IPS DF 6.9 (cell line): ENCODE measurements at places on chromosomes 1 and 21.

DNA sequence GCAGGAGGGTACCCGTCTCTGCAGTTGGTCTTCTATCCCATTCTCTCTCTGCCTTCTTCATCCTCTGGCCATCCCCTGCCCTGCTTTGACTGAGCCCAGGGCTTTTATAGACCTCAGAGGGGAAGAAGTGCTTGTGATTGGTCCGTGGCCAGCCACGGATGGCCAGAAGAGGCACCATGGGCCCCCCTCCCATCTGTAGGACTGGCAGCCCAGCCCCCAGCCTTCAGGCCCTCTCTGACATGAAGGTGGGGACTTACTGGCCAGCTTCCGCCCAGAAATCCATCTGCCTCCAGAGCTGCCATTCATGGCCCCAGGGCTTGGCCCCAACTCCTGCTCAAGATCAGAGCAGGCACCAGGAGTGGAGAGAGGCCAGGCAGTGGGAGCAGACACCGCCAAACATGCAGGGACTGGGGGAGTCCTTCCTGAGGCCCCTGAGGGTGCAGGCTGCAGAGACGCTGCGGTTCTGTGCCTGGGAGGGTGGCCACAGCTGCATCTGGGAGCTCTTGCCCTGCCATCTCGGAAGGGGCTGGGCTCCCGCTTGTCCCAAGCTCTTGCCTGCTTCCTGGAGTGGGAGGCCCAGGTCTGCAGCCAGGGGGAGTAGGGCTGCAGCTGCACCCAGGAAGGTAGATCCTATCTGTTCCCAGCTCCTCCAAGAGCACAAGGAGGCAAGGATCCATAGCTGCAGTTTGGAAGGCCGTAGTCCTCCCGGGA is 698.6 kb upstream of the B3GALT2 start:
- DNase-seq = no peak

GRCh38 chr1:169594391-169594790 is 8.1 kb upstream of the F5 start:
- DNase-seq = no peak

DNA sequence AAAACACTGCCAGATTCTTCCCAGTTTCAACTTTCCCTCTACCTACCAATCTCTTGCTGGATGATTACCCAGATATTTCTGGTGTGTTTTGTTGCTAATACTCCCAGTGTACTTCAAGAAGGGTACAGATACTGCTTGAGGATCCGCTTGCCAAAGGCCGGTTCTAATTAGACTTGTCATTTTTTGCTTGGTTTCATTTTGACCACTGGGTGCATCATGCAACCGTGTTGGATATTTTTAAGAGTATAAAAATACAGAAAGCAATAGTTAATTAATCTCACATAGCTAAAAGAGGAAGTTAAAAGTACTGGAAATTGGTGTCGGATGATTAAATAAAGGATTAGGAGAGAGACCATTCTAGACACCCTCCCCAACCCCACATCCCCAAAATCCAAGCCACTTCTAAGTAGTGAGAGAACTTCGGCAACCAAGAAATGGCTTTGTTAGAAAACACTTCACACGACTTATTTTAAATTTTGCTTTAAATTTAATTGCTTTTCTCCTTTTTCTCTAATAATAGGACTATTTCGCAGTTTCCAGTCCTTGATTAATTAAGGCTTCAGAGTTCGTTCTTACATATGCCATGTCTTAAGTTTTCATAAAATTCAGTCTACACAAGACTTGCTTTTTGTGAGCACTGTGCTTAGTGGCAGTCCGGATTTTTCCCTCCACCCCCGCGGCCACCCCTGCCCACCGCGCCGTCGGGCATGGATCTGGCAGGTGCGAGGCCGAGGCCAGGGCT is 2.5 kb upstream of the CDKN2C start:
- DNase-seq = no peak

GRCh38 chr1:50517488-50517887 is 94.2 kb upstream of the DMRTA2 start:
- DNase-seq = no peak

DNA sequence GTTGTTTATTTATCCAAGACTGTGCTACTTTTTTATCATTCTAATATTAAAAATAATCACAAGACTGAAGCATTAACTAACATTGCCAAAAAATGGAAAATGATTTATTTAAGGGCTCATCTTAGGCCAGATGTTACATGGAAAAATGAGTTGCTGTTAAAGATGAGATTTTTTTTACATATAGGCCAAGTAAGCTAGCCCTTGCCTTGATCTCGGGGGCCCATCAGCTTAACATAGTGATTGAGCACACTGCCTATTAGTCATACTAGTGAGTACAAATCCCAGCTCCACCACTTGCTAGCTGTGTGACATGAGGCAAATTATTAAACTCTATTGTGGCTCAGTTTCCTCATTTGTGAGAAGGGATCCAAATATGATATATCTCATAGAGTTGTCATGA is 275.9 kb upstream of the SNX7 start:
- DNase-seq = no peak

GRCh38 chr1:213820362-213821149 is 167.2 kb upstream of the PROX1 start:
- DNase-seq = no peak

DNA sequence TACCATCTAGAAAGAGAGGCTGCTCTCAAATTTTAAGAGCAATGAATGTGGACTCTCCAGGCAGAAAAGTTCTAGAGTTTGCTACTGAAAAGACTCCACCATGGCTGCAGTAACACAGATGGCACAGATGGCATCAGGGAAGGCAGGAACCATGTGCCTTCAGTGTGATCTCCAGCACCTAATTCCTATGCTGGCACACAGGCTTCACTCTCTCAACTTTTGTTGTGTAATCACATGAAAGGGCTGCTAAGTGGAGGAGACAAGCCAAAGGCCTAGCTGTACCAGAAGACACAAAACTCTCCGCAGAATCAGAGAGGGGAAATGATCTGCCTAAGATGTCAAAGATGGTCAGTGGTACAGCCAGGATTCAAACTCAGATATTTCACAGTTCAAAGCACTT is 31.1 kb downstream of the ERI3 start:
- DNase-seq = no peak

- DNase-seq = no peak
Measured at GRCh38 chr1:67880056-67880601, 46.9 kb upstream of the GNG12 start.

DNA sequence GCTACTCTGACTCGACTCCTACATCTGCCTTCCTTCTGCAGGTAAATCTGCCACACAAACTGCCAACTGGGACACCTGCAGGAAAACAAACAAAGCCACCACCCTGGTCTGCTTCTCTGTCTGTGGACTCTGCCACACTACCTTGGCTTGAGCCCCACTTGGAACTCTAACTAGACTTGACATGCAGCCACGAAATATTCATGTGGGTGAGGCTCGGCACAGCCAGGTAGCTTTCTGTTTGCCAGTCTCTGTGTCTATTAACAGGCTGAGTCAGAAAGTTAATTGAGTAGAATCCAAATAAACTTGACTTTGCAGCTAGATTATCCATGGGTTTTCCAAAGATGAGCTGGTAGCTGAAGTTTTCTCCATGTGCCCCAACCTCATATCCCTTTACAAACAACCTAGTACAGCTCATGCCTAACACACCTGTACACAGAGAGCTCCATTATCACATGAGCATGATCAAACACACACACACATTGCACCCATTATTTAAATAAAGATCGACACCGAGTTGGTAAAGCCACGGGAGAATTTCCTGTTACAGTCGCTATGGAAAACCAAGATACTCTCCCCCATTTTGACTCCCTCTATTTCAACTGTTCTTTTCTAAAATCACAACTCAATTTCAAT is 808 bp downstream of the C1orf116 start:
- no peak for DNase-seq

- DNase-seq = no peak
Measured at GRCh38 chr1:228802386-228803220, 67.3 kb downstream of the RHOU start.

DNA sequence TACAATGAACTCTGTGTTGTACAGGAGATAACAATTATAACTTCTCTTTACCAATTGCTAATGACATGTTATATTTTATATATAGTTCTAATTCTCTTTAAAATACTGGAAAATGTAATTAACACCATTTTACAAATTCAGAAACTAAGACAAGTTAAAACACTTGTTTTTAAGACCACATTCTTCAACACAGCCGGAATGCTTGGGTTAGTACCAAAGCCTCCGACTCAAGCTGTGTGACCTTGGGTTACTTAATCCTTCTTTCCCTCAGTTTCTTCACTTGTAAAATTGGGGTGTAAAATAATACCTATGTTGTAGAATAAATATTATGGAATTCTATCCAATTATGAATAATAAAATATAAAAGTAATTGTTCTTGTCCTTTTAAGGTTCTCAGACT is 378.7 kb downstream of the USH2A start:
- DNase-seq = no peak

DNA sequence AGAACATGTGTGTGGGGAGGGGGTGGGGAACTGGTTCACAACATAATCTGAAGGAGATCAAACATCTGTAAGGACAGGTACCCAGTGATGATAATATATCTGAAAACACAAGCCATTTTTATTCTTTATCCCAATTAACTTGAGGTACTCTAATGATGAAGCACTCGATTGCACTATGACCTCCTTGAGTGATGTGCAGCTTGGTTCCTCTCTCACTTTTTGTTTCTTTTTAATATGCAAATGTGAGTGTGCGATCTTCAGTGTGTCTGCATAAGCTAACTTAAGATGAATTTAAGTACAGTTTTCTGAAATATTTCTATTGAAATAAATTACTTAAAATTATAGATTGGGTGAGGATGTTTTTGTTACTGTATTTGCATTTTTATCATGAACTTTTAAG is 50.6 kb upstream of the ANGPTL1 start:
- no peak for DNase-seq

GRCh38 chr1:106972074-106972473 is 84.4 kb upstream of the PRMT6 start:
- DNase-seq = no peak

GRCh38 chr1:18635891-18636595 is 5.4 kb downstream of the PAX7 start:
- DNase-seq = no peak

DNA sequence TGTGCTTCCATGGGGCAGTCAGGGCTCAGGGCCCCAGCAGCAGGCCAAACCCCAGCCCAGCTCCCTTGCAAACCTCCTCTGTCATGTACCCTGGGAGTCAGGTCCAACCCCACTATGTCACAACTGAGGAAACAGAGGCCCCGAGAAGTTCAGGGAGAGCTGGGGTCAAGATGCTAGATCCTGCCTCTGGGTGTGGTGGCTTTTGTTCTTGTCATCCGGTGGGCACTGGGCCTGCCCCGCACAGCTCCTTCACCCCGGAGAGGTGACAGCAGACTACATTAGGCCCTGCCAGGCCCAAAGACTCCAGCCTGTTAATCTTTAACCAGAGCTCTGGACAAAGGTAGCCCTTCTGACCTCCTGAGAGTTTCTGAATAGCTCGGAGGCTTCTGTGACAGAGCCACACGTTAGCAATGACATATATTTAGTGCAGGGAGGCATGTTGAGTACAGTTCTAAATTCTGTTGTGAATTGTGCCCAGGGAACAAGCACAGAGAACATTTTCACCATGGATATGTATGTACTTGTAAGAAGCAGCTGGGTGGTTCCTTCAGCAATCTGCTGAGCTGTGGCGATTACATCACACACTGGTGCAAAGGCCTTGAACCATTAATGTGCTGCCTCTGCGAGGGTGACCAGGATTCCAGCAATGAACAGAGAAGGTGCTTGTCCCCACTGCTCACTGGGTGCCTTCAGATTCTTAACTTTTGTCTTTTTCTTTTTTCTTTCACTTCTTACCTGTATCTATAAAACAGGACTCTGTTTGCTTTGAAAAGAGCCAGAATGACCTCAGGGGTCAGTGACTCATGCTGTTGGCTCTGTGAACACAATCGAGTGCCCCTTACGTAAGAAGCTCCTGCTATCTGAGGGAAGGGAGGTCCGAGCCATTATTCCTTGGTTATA is 102.8 kb downstream of the RHOU start:
- no peak for DNase-seq

DNA sequence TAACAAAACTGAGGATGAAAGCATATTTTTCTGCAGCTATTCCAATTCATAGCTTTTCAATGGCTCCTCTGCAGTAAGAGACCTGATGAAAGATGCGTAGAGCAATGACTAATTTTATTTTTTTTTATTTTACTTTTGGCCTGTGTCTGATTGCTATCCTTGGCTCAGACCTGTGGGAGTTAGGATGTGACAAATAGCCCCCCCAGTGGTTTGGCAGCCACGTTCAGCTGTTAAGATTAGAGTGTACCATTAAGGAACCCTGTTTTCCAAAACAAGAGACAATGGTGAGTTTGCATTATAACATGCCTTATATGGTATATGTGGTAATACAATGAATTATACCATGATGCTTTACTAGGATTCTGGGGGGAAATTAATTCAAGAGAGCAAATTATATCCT is 264.7 kb downstream of the CACNA1E start:
- no peak for DNase-seq

DNA sequence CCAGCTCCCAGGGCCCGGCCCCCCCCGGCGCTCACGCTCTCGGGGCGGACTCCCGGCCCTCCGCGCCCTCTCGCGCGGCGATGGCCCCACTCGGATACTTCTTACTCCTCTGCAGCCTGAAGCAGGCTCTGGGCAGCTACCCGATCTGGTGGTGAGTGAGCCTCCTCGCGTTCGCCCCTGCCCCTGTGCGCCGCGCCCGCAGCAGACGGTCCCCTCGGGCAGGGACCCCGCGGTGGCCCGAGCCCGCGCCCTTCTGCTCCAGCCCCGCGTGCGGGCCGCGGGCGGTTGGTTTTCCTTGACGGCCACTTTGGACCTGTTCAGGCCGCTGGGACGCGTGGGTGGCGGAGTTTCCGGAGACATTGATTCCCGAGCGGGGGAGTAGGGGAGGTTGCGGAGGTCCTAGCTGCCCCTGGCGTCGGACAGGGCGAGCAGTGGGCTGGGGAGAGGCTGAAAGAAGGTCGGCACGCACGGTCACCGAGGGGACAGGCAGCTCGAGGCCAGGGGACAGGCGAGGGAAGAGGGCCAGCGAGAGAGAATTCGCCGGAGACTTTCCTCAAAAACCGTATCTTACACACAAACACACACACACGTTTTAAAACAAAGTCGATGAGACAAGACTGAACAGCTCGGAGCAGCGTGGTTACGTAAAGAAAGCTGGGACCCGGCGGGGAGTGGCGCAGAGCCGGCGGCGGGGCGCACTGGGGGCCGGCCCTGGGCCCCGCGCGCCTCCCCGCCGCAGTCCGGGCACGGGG is 427 bp downstream of the WNT3A start:
- no peak for DNase-seq

DNA sequence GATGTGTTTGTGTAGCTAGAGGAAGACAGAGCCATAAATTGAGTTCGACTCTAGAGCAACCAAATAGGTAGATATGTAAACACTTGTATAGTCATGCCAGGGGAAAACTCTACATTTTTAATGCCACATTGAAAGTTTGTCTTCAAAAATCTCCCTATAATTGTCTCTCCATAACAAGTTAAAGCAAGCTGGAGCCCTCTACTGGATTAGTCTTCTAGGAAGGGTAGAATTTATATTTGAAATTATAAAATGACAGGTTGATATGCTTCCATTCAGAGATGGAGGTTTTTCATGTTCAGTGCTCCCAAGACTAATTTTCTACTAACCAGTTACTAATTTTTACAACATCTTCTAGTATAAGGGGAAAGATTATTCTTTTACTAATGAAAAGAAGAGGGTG is 13.1 kb upstream of the COL24A1 start:
- DNase-seq = no peak
